CD4-positive, alpha-beta T cell treated with Interleukin-15 for 4 hours (primary cell): ENCODE measurements at places on chromosomes 7 and 10.

- no peak for DNase-seq
These were observed 6.7 kb upstream of the LRGUK start for GRCh38 chr7:134120405-134120804.

GRCh38 chr7:130444234-130444633, 3.4 kb upstream of the CEP41 start:
- DNase-seq: no peak

DNA sequence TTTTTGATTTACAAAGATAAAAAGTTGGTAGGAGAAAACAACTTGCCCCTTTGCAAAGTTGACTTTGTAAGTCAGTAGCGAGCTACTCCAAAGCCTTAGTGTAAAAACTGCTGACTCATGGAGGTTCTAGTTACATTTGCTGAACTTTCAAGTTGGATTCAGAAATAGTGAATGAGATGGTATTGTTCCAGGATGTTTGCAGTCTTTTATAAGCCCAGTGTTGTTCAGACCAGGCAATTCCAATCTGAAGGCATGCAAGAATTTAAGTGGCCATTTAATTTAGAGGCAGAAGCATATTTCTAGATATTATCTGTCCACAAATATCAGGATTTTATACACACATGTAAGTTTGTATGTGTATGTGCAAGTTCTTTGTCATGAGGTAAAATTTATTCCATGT, 21.6 kb downstream of the TES start:
- DNase-seq: no peak

DNA sequence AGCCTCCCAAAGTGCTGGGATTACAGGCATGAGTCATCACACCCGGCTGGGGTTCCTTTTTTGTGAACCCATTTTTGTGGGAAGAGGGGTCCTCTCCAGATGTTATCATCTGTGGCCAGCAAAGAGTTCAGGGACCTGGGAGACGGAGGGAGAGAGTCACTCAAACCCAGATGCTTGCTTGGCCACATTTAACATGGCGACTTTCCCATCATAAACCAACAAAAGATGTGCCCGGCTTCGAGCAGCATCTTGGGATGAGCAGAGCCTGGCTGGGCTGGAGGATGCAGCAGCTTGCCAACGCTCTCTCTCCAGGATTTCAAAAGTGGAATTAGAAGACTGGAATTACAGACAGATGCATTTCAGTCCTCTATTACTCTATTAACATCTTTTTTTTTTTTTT, 19.1 kb upstream of the HABP2 start:
- DNase-seq: no peak

DNA sequence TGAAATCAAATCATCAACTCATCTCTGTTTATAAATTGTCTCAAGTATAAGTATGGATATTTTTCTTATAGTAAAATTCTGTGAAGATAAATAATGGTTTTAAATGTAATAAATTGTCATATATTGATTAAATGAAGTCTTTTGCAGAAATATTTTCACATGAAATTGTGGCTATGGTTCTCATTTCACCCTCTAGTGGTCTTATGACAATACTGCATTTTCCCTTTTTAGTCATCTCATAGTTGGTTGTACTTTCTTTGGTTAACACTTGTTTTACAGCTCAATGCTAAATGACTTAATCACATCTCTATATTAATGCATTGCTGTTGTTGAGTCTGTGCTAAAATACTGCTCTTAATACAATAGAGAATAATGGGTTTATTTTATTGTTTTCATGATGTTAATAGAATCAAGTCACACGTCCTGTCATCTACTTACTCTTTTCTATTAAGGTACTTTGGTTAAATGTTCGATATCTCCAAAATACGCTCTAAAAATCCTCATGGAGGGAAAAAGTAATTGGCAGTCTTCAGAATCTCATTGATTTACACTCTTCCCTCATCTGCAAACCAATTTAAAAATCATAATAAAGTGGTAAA, 38.0 kb upstream of the CACNA2D1 start:
- DNase-seq: no peak

DNA sequence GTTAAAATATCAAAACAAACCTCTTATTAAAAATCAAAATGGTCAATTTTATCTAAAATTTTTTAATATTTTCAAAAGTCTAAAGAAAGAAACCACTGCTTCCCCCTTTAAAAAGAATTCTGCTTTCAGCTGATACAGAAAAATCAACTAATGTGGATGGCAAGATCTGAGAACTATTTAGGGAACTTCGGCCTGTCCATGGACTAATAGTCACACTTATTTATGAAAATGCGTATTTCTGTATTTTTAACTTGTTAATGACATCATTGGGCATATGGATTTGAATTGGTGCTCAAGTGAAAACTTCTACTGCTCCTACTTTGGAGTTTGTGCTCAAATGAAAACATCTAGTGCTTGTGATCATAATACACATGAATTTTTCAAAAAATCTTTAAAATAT, 31.9 kb downstream of the RNLS start:
- DNase-seq: no peak

DNA sequence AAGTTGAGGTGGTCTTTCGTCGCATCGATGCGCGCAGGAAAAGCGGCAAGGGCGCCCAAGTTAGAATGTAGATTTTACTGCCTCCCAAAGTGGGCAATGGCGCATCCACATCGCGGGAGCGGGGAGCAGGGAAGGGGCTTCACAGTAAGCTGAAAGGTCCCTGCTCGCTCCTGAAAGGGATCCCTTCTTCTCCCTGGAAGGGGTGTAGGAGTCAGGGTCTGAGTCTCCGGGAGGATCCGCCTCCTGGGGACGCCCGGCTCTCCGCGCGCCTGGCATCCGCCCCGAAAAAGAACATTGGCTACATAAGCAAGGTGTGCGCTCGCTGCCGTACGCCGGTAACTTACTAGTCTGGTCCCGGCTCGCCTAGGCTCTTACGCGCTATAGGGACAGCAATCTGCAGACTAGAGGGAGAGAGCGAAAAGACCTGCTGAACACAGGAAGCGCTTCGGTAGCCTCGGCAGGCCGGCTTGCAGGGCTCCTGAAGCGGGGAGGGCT, 804 bp downstream of the UNC5B start:
- no peak for DNase-seq

GRCh38 chr7:94974423-94974822, 67.0 kb downstream of the PPP1R9A start:
- no peak for DNase-seq

DNA sequence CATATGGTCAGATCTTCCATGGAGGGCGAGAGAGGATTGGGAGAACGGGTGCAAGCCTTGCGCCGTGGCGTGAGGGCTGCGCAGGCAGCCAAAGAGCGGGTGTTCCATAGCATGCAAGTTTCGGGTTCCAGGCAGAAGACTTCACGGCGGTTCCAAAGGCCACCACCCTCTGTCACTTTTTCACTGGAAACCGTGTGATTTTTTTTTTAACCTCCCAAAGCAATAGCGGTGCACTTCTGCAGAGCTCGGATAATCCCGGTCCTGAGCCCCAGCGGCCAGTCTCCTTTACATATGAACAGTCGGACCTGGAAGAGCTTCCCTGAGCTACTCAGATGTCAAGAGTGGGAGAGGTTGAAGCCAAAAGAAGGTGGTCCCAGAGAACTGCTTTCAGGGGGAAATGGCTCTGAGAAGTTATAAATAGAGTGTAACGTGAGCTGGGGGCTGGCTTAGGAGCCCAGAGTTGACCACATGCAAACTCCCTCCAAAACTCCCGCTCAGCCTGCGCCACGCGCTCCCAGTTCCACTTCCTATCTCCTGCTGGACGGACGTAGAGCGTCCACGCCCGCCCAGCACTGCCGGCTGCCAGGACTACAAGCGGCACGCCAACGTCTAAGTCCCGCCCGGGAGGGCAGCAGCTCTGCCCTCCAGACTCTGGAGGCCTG, at the start of gene MEOX2:
Gene MEOX2, minus strand, starts transcription at position 389 of the 662 bp plus-strand sequence. Its CDS starts 281 bp downstream, at position 108.
- DNase-seq: no peak

GRCh38 chr7:151652111-151652510, 132.4 kb upstream of the RHEB start:
- no peak for DNase-seq

DNA sequence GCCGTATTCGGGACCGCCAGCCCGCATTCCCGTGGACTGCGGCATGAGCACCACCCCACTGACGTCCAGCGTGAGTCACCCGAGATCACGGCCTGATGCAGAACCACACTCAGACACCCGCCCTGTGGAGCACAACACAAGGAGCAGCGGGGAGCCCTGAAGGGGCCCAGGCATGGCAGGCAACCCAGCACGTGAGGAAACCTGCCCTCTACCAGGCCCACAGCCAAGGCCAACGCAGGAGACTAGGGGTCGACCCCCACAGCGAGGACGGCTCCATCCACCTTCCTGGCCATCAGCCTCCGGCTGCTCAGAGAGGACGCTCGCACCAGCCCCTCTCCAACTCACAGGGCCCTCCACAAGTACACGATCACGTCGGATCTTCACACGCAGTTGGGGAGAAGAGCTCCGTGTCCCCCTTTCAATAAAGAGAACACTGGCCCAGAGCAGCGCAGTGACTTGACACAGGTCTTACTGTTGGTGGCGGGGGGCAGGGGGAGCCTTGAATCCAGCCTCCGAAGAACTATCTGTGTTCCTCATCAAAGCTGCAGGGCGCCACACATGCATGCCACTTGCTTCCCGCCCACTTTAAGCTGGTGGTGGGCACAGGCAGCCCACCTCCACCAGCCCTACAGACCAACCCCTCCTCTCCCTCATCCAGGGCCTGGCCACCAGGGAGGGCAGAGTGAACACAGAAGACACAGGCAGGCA, 22.0 kb downstream of the MAD1L1 start:
- no peak for DNase-seq

- DNase-seq: no peak
These were observed 52.8 kb upstream of the CCAR1 start for GRCh38 chr10:68668231-68668630.

DNA sequence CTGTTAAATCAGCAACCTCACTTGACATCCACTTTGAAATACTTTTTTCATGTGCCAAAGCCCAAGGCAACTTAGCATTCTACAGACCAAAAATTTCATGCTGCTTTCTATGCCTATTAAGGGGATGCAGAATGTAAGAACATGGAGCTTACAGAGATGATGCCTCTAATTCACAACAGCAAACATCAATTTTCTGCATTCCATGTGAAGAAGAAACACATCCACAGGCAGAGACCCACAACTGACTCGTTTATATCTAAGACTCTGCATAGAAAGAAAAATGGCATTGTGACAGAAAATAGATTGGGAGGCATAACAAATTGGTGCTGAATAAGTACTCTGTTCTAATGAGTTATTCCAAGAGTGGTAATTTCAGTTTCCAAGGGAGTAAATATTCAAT, 107.6 kb downstream of the SGMS1 start:
- no peak for DNase-seq

GRCh38 chr7:120307991-120308545, 35.1 kb downstream of the KCND2 start:
- DNase-seq: no peak

- DNase-seq: no peak
These were observed 234.6 kb downstream of the DIP2C start for GRCh38 chr10:454860-455259.

- no peak for DNase-seq
These were observed 36.6 kb downstream of the TCERG1L start for GRCh38 chr10:131274883-131275282.

GRCh38 chr10:73809061-73809818, 2.2 kb downstream of the NDST2 start:
- no peak for DNase-seq

GRCh38 chr10:86376852-86377796, 10.5 kb upstream of the GRID1 start:
- peak; percentile 79 for DNase-seq

GRCh38 chr7:70477036-70478010, 654.6 kb upstream of the GALNT17 start:
- no peak for DNase-seq

GRCh38 chr7:151059367-151060112, at the start of gene SLC4A2:
Gene SLC4A2 (plus strand): TSS chr7:151059589. CDS start chr7:151061988, 2,399 bp downstream.
- DNase-seq: peak; percentile 66

- no peak for DNase-seq
These were observed 85.7 kb downstream of the LRGUK start for GRCh38 chr7:134212576-134213546.

DNA sequence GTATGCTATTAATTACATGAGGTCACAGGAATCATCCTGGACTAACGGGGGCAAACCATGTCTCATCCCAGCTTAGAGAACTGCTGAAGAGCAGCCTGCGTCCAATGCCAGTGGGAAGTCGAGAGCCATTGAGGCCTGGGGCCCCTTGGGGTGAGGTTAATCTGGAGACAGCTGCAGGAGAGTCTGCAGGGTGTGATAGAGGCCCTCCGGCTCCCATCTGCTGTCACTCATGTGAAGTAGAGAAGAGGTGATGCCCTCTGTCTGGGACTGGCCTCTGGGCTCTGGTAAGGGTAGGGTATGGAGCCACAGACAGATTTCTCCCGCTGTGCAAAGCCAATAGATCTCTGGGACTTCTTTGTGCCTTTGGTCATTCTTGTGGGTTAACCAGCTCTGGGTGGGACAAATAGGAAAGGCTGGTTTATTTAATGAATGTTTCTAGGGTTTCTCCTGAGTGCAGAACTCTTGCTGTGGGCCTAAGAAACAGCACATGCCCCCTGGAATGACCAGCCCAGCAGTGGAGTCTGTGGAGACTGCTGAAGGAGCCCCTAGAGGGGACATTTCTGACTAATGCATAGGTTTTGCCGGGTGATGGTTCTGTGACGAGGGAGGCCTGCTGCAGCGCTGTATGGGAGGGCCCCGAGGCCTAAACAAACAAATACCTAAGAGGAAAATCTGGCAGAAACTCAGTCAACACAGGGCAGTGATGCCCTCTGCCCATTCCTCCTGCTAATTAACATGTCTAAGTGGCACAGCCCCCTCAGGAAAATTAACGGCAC, 34.5 kb downstream of the CRHR2 start:
- no peak for DNase-seq

DNA sequence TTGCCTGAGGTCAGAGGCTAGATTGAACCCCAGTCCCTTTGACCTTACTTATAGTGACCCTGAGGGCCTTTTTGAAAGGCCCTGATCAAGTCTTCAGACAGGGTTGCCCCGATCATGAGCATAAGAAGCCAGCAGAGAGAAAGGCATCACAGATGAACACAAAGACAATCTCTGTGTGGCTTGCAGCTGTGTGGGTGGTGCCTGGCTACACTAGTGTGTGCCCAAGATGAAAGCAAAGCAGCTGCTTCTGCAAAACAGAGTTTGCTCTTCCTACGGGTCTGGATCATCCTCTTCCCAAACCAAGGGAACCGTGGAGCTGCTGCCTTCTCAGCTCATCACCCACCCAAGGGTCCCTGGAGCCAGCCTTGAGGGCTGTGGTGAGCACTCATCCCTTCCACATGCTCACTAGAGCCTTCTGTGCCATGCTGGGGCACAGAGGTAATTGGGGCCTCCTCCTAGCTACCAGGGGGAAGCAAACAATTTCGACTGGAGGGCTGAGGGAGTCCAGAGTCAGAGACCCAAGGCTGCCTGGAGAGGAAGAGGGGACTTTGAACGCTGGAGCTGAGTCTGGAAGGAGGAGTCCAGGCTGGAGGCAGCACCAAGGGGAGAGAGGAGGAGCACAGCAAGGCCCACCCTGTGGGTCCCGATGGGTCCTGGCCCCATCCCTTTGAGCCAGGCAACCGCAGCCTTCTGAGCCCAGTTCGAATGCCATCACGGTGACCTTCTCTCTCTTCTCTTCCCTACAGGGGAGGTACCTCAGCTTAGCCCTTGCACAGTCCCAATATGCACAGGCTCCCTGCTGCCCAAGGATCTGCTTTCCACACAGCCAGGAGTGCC, 42.3 kb downstream of the ANTXRL start:
- no peak for DNase-seq
